MV-4-11 (cell line): ENCODE measurements at places on chromosomes 16 and 17.

DNA sequence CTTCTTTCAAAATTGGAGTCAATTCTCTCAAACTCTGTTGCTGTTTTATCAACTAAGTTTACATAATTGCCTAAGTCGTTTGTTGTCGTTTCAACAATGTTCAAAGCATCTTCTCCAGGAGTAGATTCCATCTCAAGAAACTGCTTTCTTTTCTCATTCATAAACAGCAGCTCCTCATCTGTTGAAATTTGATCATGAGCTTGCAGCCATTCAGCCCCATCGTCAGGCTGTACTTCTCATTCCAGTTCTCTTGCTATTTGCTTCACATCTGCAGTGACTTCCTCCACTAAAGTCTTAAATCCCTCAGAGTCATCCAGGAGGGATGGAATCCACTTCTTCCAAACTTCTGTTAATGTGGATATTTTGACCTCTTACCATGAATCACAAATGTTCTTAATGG, 230.6 kb downstream of the IRF8 start:
- no peak for DNase-seq

DNA sequence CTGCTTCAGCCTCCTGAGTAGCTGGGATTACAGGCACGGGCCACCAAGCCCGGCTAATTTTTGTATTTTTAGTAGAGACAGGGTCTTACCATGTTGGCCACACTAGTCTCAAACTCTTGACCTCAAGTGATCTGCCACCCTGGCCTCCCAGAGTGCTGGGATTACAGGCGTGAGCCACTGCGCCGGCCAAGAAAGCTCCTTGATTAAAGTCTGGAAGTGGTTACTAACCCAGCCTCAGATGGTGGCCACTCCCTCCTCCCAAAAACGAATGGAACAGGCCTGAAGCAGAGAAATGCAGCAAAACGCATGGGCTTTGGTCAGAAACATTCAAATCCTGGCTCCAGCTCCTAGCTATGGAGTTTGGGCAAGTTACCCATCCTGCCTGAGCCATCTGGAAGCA, 11.3 kb downstream of the FKBP10 start:
- no peak for DNase-seq

DNA sequence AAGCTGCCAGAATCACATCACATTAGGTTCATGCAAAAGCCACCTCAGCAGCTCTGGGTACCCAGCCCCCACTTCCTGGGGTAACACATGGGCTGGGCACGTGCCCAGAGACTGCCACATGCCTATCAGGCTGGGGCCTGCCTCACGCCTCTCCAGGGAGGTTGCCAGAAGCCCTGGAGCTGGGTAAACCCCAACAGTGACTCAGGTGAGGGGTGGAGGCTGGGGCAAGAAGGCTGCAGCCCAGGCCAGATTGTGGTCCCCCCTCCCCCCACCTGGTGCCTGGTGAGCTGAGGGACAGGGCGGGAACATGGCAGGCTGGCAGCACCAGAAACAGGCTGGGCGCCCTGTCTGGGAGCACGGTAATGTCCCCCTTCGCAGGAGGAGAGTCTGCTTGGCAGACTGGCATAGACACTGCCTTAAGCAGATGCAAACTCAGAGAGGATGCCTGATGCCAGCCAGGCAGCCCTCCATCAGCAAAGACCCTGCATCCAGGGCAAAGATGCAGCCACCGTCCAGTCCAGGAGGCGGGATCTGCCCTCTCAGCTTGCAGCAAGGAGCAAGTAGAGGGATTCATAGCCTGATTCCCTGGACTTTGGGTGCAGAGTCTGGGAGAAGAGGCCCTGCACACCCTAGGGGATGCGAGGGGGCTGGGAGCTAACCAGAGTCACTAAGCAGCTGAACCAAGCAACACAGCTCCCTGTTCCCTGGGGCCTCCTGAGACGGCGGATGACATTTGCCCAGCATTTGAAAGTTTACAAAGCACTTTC, 28.8 kb downstream of the NGFR start:
- no peak for DNase-seq

DNA sequence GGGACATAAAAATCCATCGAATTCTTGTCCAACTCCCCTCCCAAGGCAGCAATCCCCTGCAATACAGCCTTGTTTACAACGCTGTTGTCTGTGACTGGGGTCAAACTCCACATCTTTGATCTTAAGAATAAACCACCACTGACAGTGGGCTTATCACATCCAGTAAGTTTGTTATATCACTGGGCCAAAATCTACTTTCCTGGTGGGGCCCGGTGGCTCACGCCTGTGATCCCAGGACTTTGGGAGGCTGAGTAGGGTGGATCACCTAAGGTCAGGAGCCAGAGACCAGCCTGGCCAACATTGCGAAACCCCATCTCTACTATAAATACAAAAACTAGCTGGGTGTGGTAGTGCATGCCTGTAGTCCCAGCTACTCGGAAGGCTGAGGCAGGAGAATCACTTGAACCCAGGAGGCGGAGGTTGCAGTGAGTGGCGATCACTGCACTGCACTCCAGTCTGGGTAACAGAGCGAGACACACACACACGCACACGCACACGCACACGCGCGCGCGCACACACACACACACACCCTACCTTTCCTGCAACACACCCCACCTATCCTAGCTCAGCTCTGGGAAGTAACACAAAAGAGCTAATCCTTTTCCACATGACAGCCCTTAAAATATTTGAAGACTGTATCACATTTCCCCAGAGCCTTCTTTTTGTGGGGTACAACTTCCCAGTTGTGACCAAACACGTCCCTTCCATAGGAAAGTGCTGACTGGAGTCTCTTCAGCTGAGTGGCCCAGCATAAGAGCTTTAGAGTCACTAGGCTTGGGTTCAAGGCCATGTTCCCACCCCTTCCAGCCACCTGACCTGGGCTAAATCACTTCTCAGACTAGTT, 20.9 kb upstream of the ABCC1 start:
- DNase-seq: no peak

DNA sequence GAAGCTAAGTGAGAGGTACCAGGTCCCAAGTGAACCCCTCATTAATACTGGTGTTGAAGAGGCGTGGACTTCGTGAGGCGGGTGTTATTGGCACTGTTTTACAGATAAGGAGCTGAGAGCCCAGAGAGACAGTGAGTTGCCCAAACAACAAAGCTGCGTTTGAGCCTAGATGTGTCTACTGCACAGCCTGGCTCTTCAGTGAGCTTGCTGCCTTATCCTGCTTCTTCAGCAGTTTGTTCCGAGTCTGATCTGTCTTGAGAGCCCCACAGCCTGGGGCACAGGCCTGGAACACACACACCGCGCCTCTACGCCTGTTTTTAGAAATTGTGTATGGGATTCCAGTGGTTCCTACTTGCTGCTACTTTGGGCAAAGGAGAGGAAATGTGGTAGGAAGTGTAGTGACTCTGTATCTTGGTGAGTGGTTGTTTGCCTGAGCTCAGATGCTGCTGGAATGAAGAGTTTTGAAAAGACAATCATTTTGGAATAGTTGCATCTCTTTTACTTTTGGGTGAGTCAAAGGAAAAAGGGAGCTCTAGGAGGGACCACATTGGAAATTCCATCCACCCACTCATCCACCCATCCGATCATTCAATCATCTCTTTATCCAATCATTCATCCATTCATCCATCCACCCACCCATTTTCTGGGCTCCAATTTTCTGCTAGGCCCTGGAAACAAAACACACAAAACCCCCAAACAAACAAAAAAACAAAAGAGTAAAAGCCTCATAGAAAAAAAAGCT, 22.3 kb upstream of the PLCG2 start:
- no peak for DNase-seq

DNA sequence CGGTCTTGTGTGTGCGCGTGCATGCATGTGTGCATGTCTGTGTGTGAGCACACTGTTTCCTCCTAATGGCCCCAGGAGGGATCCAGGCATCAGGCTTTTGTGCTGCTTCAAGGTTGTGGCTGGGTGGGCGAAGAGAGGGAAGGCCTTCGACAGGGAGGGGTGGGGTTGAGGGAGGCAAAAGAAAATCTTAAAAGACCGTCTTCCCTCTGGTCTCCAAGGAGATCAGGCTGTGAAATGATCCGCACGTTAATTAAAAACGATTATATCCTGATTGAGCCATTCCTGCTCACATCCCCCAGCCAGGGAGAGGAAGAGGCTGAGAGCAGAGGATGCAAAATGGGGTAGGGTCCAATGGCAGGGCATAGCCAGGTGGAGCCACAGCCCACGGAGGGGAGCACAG, 46.9 kb downstream of the RAI1 start:
- no peak for DNase-seq

DNA sequence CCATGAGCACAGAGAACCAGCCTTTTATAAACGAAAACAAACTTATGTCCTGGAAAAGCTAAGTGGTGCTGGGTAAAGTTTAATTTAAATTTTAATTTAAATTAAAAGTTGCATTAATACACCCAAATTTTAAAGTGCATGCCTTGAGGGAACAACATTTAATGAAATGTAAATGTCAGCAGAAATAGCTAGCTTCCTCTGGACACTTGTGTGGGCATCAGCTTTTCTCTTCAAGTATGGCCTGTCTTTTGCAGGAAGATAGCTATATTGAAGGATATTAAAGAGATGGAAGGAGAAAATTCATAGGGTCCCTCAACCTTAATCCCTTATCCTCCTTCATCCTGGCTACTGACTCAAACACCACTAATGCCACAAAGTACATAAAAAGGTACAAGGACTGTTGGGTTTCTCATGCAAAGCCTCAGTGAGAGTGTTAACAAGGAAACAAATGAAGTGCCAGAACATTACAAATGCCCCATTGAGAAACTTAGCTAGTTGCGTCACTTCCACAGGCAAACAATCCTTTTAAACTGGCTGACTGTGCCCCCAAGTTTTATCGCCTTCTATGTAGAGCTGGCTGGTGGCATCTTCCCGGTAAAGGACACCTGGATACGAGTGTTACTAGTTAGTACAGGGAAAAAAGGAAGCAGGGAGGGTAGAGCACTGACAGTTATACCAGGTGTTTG, 14.1 kb downstream of the PHF12 start:
- peak; percentile 69 for DNase-seq

GRCh38 chr17:57954397-57955182, 622 bp downstream of the CUEDC1 start:
- no peak for DNase-seq

DNA sequence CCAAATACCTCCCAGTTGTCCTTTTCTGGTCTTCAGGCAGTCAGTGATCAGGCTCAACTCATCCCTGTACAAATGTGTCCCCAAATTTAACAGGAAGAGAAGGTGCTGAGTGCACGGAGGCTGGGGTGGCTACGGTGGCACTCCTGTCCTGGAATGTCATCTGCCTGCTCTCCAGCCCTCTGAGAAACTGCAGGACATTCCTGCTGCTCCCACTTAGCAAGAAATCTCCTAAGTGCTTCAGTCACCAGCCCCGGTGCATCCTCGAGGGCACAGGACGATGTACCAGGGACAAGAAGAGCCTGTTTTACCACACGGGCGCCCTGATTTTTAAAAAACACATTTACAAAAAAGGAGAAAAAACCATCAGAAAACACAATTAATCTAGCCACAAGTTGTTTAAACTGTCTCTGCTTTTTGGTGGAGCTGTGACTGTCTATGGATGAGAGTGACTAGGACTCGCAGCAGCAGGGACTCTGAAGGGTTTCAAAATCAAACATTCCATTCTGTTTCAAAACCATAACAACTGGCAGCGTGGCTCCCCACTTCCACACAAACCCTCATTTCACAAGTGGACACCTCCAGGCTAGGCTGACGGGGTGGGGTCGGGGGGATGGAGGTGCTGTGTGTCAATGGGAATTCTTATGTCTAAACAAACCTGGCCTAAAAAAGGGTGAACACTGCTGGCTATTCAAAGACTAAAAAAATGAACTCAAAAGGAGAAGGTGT, 65.3 kb upstream of the CNEP1R1 start:
- peak; percentile 1 for DNase-seq

- no peak for DNase-seq
These were observed 58.2 kb upstream of the HS3ST4 start for GRCh38 chr16:25633549-25633948.

GRCh38 chr16:14111713-14112538, 40.8 kb downstream of the MRTFB start:
- DNase-seq: no peak

- DNase-seq: no peak
These were observed 7.5 kb downstream of the RFFL start for GRCh38 chr17:35056013-35056412.

DNA sequence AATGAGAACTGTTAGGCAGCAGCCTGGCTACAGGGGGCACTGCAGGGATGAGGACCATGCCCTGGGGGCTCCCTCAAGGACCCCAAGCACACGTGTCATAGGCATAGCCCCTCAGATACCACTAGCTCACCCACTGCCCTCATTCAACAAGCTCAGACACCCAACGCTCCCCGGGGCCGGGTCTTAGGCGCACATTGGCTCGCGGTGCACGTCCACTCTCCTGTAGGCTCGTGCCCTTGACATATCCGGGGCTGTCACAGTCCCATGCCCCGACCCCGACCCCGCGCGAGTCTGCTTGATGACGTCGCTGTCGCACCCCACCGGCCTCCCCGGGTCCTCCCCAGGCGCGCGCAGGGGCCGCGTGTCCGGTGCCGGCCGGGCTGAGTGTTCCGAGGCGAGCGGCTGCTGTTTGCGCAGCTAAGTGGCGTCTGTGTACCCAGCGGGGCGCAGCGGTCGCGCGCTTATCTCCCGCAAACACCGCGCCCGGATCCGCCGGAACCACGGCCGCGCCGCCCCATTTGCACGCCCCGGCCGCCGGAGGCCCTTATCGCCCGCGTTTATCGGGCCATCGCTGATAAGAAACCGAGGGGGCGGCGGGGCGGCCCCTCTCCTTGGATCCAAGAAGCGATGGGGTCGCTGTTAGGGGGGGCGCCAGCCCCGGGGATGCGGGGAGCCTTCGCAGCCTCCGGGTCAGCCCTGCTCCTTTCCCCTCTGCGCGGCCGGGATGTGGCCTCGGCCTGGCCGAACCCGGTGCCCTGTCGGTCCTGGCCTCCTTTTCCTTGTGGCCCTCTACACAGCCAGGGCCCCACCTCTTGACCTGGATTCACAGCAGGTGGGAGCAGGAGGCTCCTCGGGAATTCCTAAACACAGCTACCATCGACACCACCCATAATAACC, 20.7 kb upstream of the NAGS start:
- DNase-seq: no peak

DNA sequence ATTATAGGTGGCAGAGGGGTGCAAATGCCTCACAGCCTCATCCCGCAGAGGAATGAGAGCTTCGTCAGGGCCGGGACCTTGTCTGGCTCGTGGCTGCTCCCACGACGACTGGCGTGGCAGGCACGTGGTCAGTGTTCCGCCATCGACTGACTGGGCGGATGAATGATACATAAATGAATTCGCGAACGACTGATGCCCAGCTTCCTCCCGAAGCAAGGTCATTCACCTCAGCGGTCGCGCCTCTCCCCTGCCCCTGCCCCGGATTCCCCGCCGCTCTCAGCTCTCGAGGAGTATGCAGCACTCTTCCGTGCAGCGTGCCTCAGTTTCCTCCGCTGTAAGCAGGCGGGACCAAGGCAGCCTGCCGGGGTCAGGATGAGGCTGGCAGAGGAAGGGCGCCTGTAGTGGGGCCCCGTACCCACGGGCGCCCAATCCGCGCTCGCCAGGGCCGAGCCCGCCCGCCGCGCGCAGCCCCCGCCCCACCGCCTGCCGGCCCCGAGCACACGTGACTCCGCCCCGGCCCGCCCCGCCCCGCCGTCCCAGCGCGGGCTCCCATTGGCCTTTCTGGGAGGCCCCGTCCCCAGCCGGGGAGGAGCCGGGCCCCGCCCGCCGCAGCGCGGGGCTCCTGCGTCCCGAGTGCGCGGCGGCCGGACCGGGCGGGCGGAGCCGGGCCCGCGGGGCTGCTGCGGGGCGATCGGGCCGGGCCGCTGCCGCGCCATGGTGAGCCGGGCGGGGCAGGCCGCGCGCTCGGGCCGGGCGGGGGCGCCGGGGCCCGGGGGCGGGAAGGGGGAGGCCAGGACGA, at the start of gene SNN:
TSS of gene SNN (plus strand) at position 632 of the 799 bp plus-strand sequence. CDS start 7,605 bp downstream, outside the sequence.
- DNase-seq: peak; percentile 72
